ENCODE measurements at places on chromosomes 6 and 20.
A peak's percentile ranks its signal among the peaks of the same experiment; 100 is the strongest.

GRCh38 chr6:141677598-141678211 lies 455.0 kb upstream of the GJE1 start:
- peak; percentile 13 for DNase-seq

- no peak for DNase-seq
These were observed 82.8 kb upstream of the CDYL start for GRCh38 chr6:4693173-4693970.

GRCh38 chr6:166573511-166574216 lies 12.8 kb downstream of the RAMACL start:
- no peak for DNase-seq

DNA sequence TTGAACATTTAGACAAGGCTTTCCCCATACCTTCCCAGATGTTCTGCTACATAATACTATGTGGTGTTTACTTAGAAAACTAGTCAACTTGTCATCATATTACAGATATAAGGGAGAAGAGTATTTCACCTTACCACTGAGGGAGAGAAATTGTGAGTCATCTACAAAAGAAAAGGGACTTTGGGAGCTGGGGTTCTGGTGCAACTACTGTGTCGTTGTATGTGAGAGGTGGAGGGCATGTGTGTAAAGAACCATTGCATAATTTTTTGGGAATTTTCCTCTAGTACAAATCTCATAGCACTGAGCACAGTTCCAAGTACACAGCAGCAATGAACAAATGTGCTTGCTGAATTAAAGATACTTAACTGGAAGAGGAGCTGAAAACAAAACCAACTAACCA lies 665.6 kb downstream of the DHX35 start:
- DNase-seq, result no peak

DNA sequence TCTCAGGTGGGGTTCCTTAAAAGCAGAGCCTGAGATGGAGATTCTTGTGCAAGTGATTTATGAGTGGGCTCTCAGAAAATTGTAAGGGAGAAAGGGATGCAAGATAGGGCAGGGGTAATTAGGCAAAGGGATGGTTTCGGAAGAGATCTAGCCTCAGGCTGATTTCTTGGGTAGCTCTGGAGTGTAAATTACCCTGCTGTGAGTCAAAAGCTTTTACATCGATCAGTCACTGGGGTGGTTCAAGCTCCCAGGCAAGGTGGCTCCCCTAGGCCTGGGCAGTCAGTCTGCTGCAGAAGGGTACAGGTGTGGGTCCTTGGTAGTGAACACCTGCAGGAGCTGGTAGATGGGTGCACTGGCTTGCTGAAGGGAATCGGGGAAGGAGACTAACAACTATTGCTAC lies 11.1 kb upstream of the PM20D2 start:
- no peak for DNase-seq

- no peak for DNase-seq
These were observed 140.9 kb downstream of the THBS2 start for GRCh38 chr6:169112483-169113320.

DNA sequence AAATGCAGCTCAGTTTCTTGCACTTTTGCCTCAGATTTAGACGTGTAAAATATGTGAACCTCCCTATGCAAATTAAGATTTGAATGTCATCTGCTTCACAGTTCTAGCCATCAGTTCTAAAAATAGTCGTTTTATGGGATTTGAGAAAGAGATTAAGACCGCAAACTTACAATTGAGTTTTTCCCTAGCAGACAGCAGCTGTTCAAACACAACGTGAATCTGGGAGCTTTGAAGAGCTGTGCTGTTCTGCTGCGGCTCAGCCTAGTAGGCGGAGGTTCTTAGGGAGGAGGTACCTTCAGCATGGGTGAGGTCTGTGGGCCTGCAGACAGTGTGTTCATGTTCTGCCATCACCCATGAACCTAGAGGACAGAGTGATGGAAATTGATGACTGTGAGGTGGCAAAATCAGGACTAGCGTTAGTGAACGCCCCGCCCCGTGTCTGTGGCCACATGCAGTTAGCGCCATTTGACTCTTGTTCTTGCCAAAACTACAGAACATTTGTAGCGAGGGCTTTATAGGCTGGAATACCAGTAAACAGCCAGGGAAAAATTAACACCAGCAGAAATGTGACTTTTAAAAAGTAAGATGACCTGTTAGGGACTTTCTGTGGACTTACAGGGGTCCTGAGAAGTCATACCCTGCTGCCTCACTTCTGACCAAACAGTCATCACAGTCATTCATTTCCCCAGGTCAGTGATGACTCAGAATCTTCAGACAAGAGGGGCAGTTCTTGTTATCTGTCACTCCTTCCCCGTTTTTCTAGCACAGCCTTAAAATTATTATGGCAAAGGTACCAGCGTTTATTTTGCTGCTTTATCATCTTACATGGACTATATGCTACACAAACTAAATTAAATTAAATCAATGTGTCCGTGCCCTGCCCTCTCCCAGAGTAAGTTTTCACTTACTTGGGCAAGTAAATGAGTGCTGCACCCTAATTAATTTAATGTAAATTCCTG lies 84.3 kb upstream of the TMEM181 start:
- no peak for DNase-seq
